ENCODE measurements at places on chromosomes 6 and 20. TPM values are rescaled to one million over a fixed set of nuclear protein-coding genes. Genes with fewer than 3 reads are reported as not detected.

Gene TPBG
- 16.9 TPM for total RNA-seq

Gene FAM217B
- 11.2 TPM for total RNA-seq

Gene SPATS1
- total RNA-seq = not detected

Gene LAMA2
- 7.5 TPM for total RNA-seq

- H3K36me3 ChIP-seq = no peaks in the 10 kb centered on the region
- no peaks in the 10 kb centered on the region for H3K27me3 ChIP-seq
- H3K4me3 ChIP-seq = no peak overlapping the region
- no peak overlapping the region for H3K27ac ChIP-seq
Observed at GRCh38 chr6:114287461-114287860, 55.4 kb downstream of the HS3ST5 start.

DNA sequence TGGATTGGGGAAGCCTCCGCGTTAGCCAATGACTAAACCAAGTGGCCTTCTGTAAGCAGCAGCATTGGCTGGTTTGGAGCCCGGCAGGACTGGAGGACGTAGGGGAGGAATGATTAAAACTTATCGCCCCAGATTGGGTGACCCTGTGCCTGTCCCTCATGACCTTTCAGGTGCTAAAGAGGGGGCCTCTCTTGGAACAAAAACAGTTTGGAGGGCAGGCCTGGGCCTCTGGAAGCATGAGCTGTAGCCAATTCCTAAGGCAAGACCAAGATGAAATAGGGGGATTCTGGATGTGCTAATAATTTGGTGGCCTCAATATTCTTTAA is 1.4 kb downstream of the GMPR start:
- H3K27me3 ChIP-seq = no peaks in the 10 kb centered on the region
- no peak for DNase-seq
- H3K27ac ChIP-seq = peak overlapping the region; percentile 28

- no peak overlapping the region for H3K4me3 ChIP-seq
- no peaks in the 10 kb centered on the region for H3K36me3 ChIP-seq
- H3K27me3 ChIP-seq = no peaks in the 10 kb centered on the region
- peaks cover 20% of the 10 kb centered on the region for H3K4me1 ChIP-seq
- no peak for DNase-seq
Observed at GRCh38 chr20:62957136-62958117, 4.9 kb downstream of the SLC17A9 start.

DNA sequence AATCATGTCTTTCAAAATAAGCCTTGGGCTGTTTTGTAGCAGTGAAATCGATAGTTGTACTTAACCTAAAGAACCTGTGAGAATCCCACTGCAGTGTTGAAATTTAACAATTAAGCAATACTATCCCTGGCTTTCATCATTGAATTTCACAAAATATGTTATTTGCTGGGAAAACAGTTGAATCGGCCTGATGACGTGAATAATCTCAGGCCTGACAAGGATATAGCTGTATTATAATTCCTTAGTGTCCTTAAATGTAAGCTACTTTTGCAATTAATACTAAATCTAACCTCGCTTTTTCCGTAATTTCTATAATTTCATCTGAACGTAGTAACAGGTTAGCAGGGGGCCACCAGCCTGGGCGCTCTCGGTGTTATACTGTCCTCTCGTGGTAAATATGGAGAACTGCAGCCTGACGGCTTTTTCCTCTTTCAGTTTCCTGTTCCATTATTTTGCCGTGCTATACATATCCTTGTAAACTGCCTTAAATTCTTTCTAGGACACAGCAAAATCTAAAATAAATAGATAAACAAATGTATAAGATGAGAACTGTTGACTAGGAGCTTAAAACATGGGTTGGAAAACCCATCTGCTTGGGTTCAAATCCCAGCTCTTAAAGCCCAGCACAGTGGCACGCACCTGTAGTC is 24.0 kb downstream of the MTFR2 start:
- DNase-seq = peak; percentile 56
- peak overlapping the region; percentile 21 for H3K27ac ChIP-seq
- peak overlapping the region; percentile 20 for H3K4me3 ChIP-seq
- H3K27me3 ChIP-seq = no peaks in the 10 kb centered on the region
- no peaks in the 10 kb centered on the region for H3K36me3 ChIP-seq

DNA sequence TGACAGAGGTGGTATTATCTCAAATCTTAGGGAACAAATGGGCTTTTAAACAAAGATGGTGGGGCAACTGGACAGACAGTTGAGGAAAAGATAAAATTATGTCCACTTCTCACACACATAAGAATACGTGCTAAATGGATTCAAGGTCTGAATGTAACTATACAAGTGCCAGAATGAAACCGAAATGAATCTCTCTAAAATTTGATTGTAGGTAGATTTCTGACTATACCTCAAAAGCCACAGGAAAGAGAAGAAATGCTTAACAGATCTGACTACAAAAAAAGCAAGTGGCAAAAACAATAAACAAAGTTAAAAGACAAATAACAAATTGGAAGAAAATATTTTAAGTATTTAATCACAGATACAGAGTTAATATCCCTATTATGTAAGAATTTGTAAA is 182.7 kb upstream of the OLIG3 start:
- DNase-seq = no peak
- no peak overlapping the region for H3K4me3 ChIP-seq
- no peak overlapping the region for H3K27ac ChIP-seq
- H3K4me1 ChIP-seq = no peaks in the 10 kb centered on the region

DNA sequence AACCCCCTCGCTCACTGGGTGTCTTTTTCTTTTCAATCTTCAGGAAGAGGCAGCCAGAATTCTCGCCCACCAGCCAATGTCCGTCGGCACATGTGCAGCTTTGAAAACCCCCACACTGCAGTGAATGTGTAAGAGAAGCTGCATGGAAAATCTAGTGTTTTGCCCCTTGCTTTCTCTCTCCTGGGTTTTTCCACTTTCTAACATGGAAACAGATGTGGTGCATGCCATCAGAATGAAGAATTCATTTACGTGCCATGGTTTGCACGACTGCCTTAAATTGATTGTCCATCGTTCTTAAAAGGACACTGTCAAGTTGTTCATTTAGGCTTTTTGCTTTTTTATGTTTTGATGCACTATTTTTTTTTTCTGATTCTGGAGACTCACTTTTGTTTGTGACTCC is 117.1 kb upstream of the RAB32 start:
- H3K36me3 ChIP-seq = no peaks in the 10 kb centered on the region
- no peak overlapping the region for H3K27ac ChIP-seq
- no peaks in the 10 kb centered on the region for H3K27me3 ChIP-seq
- no peaks in the 10 kb centered on the region for H3K4me1 ChIP-seq

DNA sequence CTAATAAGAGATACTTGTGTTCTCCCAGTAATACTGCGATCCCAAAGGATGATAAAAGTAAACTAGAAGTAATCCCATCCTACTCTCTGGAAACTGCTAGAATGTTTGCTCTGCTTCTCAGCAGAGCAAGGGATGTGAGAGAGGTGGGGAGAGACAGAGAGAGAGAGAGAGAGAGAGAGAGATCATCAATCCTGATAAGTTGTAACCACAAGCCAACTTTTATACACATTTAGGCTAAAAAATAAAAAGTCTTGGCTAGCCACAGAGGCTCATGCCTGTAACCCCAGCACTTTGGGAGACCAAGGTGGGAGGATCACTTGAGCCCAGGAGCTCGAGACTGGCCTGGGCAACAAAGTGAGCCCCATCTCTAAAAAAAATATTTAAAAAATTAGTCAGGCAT is 16.0 kb upstream of the TRIM38 start:
- H3K27me3 ChIP-seq = no peaks in the 10 kb centered on the region
- DNase-seq = no peak
- H3K4me3 ChIP-seq = no peak overlapping the region
- H3K36me3 ChIP-seq = no peaks in the 10 kb centered on the region
- no peak overlapping the region for H3K27ac ChIP-seq

- DNase-seq = no peak
- H3K4me1 ChIP-seq = no peaks in the 10 kb centered on the region
- H3K27me3 ChIP-seq = no peaks in the 10 kb centered on the region
- H3K36me3 ChIP-seq = no peaks in the 10 kb centered on the region
- H3K4me3 ChIP-seq = no peak overlapping the region
- H3K27ac ChIP-seq = no peak overlapping the region
Observed at GRCh38 chr6:20302702-20303251, 90.5 kb upstream of the MBOAT1 start.

DNA sequence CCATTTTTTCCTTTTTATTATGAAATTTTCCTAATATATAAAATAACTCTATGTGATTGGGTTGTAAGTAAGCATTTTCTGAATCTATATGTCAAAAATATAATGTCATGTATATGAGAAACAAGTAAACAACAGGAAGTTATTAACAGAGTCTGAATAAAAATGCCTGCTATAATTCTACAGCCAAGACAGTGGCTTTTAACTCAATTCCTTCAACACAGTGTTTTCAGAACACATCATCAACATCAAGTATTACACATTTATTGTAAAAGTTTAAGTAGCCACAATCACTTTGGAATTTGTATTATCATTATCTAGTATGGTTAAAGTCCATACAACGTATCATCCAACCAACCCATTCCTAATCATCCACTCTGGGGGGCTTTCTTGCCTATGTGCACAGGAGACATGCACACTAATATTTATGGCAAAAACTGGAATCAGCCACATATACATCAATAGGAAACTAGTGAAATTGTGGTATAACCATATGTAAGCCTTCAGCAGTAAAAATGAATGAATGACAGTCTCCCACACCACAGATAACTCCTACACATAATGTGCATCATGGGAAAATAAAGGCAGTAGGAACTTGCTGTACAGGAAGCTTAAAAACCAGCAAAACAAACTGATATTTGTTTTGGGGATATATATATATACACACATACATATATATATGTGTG is 6.9 kb upstream of the HLA-A start:
- H3K4me1 ChIP-seq = no peaks in the 10 kb centered on the region
- no peak overlapping the region for H3K4me3 ChIP-seq

DNA sequence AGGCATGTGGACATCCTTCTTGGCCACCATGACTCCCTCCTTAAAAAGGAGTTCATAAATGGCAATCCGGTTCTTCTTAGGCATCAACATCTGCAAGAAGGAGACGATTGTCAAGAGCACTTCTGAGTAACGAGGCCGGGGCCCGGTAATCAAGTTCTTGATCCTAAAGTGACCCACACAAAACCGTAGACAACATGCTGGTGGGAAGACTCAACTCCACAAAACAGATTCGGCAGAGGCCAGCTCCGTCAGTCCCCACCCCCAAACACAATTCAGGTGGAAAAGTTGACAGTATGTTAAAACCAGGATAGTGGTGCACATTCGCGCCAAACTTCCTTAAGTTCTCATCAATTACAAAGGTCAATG is 754 bp downstream of the RPS10 start:
- DNase-seq = no peak
- peak overlapping the region; percentile 46 for H3K27ac ChIP-seq
- peak overlapping the region; percentile 72 for H3K4me3 ChIP-seq
- no peaks in the 10 kb centered on the region for H3K27me3 ChIP-seq

DNA sequence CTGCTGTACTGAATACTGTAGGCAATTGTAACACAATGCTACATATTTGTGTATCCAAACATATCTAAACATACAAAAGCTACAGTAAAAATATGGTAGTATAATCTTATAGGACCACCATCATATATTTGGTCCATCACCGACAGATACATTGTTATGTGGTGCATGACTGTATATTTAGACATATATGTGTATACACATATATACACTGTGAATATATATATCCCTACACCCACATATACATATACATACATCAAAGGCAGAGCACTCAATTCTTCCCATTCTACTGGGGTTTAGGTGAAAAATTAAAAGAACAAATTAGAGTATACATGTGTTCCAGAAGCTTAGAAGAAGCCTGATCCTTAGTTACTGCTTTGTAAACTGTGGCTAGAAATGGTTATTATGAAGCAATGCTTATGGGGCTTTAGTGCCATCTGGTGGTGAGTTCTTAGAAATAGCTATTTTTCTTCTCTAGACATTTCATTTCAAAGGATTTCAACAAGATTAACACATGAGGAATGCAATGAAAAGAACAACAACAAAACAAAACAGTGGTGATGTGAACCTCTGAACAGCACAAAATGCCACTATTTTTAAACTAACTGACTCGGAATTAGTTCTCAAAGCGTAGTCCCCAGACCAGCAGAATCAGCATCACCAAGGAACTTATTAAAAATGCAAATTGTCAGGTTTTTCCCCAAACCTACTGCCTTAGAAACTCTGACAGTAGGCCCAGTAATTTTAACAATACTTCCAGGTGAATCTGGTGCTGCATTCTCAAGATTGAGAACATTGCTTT is 38.0 kb downstream of the PKHD1 start:
- no peak overlapping the region for H3K4me3 ChIP-seq
- no peaks in the 10 kb centered on the region for H3K27me3 ChIP-seq
- no peaks in the 10 kb centered on the region for H3K4me1 ChIP-seq

GRCh38 chr6:6981681-6982322 is 126.0 kb upstream of the RREB1 start:
- no peaks in the 10 kb centered on the region for H3K4me1 ChIP-seq
- H3K27me3 ChIP-seq = no peaks in the 10 kb centered on the region
- DNase-seq = no peak
- no peak overlapping the region for H3K27ac ChIP-seq
- no peaks in the 10 kb centered on the region for H3K36me3 ChIP-seq

DNA sequence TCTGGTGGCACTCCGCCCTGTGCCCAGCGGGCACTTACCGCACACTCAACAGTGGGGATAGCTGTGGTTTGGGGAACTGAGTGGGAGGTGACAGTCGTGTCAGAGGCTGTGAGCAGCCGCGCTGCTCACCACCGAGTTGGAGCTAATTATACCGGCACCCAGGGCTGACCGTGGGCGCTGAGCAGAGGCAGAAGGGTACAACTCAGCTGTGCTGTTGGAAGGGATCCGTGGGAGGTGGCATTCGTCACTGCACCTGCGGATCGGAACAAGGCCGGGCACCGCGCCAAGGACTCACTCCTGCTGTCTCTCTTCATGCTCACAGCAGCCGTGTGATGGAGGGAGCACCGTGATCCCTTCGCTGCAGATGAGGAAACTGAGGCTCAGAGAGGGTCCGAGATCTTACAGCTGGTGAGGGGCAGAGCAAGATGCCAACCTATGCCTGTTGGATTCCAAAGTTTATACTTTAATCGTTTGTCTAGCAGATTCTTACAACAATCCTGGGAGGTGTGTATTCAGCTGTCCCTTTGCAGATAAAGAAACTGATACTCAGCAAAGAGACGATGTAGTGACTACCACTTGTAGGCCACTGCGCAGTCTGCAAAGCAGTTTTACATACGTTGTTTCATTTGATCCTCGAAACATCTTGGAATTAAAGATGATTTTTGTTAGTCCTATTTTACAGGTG is 713 bp upstream of the ELMO2 start:
- DNase-seq = peak; percentile 80
- H3K4me3 ChIP-seq = peak overlapping the region; percentile 88
- peak overlapping the region; percentile 88 for H3K27ac ChIP-seq
- H3K4me1 ChIP-seq = peaks cover 3% of the 10 kb centered on the region
- H3K27me3 ChIP-seq = no peaks in the 10 kb centered on the region

GRCh38 chr6:56072856-56073255 is 174.5 kb downstream of the COL21A1 start:
- no peaks in the 10 kb centered on the region for H3K4me1 ChIP-seq
- no peak overlapping the region for H3K4me3 ChIP-seq
- no peak overlapping the region for H3K27ac ChIP-seq
- no peaks in the 10 kb centered on the region for H3K36me3 ChIP-seq
- no peak for DNase-seq
- no peaks in the 10 kb centered on the region for H3K27me3 ChIP-seq
